ENCODE measurements at places on chromosomes 11 and 22.
A peak's percentile ranks its signal among the peaks of the same experiment; 100 is the strongest.

- DNase-seq = peak; percentile 33
Measured at GRCh38 chr22:17396516-17396915, 27.3 kb downstream of the CECR2 start.

GRCh38 chr11:27721264-27722116, 21.2 kb upstream of the BDNF start:
- DNase-seq = no peak

DNA sequence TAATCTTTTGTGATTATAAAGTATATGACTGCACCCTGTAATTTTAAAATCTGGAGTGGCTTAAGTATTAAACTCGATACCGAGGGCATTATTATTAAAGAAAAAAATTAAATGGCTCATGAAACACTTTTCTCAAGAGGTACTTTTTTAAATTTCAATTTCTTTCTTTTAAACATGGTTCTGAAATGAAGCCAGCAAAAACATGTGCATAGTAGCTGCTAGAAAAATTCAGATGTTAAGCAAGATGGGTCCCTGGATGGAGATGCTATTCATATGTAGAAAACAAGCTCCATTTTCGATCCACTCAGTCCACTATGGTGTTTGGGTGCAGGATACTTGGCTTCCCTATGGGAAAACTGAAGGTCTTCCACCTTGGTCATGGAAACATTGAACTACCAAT, 189.5 kb downstream of the PGR start:
- DNase-seq = no peak

- no peak for DNase-seq
Measured at GRCh38 chr11:34793666-34794065, 122.5 kb downstream of the APIP start.

- no peak for DNase-seq
Measured at GRCh38 chr22:28018461-28018927, 99.4 kb upstream of the PITPNB start.
